ENCODE measurements at places on chromosomes 11 and 22.
A peak's percentile ranks its signal among the peaks of the same experiment; 100 is the strongest.

DNA sequence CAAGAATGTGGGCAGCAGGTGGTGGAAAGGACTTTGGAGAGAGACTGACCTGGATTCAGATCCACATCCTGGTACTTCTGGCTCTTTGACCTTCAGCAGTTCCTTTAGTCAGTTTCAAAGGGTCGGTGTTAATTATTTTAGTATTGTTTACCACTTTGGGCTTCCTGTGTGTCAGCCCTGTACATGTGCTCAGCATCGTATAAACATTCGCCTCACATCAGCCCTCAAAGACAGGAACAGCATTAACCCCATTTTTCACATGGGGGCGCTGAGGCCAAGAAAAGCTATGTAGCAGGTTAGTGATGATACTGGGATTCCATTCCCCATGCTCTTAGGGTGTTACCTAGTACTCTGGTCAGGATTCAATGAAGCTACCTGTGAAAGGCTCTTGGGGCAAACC lies 72.1 kb upstream of the YWHAH start:
- peak; percentile 27 for DNase-seq

GRCh38 chr11:33881651-33882503 lies 10.0 kb downstream of the LMO2 start:
- no peak for DNase-seq

DNA sequence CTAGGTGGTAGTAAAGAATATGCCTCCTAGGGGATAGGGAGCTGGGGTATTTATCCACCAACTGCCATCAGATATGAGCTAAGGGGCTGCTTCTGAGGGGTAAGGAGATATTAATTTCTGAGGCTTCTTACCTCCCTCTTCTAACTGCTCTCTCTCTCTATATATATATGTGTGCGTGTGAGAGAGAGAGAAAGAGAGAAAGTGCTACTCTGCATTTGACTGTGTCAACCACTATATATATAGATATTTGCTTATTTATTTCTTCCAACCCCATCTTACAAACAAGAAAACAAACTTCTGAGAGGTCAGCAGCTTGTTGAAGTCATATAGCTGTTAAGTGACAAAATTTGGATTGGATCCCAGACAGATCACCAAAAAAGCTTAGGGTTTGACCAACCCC lies 5.9 kb upstream of the HEPACAM start:
- no peak for DNase-seq

- DNase-seq: no peak
Measured at GRCh38 chr11:110345743-110346142, 49.3 kb upstream of the RDX start.

GRCh38 chr11:128931066-128931465 lies 11.6 kb downstream of the TP53AIP1 start:
- no peak for DNase-seq

DNA sequence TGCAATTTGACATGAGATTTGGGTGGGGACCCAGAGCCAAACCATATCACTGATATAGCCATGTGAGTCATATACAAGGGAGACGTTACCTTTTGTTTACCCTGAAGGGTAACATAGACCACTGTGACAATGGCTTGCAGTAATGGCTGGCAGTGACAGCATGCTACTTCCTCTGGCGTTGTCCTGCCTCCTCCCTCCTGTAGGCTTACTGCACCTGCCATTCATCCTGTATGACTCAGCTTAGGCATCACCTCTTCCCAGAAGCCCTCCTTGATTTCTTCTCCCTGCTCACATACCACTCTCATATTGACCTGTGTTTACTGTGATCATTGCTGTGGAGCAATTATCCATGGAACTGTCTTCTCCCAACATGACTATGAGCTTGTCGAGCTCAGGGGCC lies 12.0 kb upstream of the PVALB start:
- no peak for DNase-seq

GRCh38 chr11:116388146-116388545 lies 384.6 kb downstream of the BUD13 start:
- no peak for DNase-seq

DNA sequence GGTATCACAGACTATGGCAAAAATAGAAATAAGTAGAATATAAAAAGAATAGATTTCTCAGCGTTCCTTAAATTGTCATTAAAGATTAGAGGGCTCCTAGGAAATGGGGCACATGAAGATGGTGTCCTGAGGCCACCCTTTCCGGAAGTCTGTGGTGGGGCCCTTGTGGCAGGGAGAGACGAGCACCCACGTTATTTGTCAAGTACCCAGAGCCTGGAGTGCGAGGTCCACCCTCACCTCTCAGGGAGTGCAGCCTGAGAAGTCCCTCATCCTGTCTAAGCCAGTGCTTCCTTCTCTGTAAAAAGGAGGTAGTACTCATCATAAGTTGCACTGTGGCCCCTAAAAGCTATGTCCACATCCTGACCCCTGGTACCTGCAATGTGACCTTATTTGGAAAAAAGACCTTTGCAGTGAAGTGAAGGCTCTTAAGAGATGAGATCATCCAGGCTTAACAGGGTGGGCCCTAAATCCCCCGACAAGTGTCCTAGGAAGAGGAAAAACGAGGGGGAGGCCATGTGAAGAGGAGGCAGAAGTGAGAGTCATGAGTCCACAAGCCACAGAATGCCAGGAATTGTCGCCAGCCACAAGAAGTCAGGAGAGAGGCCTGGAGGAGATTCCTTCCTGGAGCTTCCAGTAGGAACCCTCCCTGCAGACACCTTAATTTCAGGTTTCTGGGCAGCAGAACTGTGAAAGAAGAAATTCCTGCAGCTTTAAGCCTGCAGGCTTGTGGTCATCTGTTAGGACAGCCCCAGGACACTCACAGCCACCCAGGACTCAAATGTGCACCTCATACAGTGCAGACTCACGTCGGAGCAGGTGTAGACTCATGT lies 76.8 kb upstream of the CCND1 start:
- DNase-seq: no peak

DNA sequence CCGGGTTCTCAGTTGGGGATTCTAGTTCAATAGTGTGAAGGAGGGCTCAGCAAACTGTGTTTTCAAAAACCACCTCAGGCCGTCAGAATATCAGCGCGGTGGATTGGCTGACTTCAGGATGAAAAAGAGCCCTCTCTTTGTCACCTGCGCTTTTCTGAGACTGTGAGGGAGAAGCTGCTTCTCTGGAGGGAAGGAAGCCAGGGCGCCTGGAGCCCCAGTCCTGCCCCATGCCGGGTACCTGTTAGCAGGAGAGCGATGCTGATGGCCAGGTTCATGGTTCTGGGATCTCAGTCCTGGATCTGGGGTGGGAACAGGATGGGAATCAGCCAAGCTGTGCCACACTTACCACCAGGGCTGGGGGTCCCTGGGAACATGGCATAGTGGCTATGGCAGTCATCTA lies 2.3 kb downstream of the THY1 start:
- DNase-seq: no peak

GRCh38 chr22:46830841-46831240 lies 68.4 kb downstream of the TBC1D22A start:
- no peak for DNase-seq

GRCh38 chr11:36065436-36065835 lies 121.6 kb downstream of the LDLRAD3 start:
- DNase-seq: no peak

- no peak for DNase-seq
Measured at GRCh38 chr11:45801723-45802315, 3.1 kb upstream of the SLC35C1 start.

- no peak for DNase-seq
Measured at GRCh38 chr11:26937386-26937785, 56.5 kb upstream of the FIBIN start.

- no peak for DNase-seq
Measured at GRCh38 chr11:86804951-86805350, 4.6 kb downstream of the PRSS23 start.

DNA sequence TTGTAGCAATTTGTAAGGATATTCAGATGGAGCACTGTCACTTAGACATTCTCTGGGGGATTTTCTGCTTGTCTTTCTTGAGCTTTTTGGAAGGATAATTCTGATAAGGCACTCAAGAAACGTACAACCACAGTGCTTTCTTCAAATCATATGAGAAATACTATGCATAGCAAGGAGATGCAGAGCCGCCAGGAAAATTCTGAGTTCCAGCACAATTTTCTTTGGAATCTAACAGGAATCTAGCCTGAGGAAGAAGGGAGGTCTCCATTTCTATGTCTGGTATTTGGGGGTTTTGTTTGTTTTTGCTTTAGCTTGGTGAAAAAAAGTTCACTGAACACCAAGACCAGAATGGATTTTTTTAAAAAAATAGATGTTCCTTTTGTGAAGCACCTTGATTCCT lies 9.9 kb downstream of the PRSS23 start:
- no peak for DNase-seq

GRCh38 chr11:13206086-13206640 lies 71.4 kb upstream of the BMAL1 start:
- no peak for DNase-seq

DNA sequence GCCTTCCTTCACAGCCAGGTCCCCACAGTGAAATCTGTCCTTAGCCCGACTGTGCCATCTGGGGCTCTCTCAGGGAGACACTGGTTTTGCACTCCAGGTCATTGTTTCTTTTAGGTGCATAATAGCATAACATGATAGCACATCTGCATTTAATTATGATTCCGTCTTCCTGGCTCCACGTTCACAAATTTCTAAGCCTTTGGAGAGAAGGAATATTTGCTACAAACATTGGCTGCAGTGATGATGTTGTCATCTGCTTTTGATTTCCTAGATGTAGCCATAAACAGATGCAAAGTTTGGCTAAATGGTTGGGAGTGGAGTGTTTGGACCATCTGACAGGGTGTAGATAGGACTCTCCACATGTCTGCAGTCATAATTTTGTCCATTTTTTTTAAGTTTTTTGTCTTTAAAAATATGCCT lies 12.0 kb upstream of the CAT start:
- DNase-seq: no peak

DNA sequence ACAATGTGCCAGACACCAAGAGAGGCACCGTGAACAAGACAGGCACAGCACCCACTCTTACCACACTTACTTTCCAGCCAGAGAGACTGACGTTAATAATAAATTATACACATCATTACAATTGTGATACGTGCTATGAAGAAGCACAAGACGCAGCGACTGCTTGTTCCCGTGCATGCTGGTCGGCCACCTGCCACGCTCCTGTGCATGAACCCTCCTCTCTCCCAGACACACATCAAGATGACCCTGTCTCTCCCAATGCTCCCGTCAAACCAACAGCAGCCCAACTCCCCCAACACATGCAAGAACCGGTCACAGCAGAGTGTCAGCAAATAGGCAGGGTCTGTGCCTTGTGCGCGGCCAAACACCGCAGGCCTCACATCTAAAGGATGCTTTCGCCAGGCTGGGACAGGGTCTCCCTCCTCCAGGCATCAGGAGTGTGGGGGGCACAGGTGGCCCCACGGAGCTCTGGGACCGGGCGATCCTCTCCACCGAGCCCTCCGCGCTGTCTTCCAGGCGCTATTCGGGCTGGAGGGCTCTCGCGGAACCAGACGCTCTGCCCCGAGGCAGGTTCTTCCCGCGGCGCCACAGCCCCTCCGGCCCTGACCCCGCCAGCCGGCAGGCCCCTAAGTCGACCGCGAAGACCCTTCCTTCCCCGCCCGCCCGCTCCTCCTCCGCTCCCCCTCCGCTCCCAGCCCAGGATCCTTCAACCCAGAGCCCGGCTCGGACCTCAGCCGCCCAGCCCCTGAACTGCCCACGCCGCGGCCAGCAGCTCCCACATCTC lies 533 bp downstream of the SERGEF start:
- DNase-seq: peak; percentile 9

DNA sequence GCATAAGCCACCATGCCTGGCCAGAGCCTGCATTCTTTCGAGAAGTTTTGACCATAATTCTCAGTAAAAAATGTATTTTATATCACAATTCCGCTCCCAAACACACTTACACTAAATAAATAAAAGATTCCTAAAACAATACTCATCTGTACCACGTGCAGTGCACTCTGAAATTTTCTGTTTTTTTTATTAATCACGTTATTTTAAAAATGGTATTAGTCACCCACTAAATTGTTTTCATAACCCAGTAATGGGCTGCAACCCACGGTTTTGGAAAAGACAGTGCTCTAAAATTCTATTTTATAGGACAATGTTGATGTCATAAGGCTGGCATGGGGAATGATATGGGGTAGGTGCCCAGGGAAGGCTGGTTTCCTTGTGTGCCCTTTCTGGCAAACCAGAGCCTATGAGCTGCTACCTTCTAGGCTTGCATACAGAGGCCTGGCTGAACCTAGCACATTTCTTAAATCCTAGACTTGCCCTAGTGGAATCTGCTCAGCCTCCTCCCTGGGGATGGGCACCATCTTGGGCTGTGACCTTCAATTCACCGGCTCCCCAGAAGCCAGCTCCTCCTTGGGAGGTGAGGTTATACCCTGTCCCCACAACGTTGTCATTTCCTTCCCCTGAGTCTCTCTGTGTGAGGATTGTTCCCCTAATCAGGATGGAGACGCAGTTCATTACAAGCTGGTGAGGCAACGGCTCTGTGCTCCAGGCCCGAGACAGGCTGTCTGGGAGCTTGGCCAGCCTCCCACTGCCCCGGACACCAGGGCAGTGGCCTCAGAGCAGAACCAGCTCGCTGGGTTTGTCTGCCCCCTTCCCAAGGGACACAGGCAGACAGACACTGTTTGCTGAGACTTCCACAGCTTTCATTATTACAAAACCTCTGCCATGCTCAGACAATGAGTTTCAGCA lies 116.5 kb upstream of the NAV2 start:
- no peak for DNase-seq
